HT-29 (cell line): ENCODE measurements at places on chromosomes 16 and 17. TPM values are rescaled to one million over a fixed set of nuclear protein-coding genes. Genes with fewer than 3 reads are reported as not detected.

KRTAP4-1 gene
- total RNA-seq, result not detected in 2 replicates

CCL1 gene
- not detected in 2 replicates for total RNA-seq

NPIPB9 gene
- 1.2 TPM in 1 of 2 replicates, not detected in the other for total RNA-seq

AP2B1 gene
- 65.0 and 65.8 TPM in 2 replicates for total RNA-seq

OR3A3 gene
- total RNA-seq, result not detected in 2 replicates

TAC4 gene
- not detected in 2 replicates for total RNA-seq

TEDC2 gene
- total RNA-seq, result 53.8 and 58.0 TPM in 2 replicates

RNF157 gene
- total RNA-seq, result 1.3 and 3.9 TPM in 2 replicates

PRCD gene
- not detected in 2 replicates for total RNA-seq

KRT40 gene
- 2.4 and 2.7 TPM in 2 replicates for total RNA-seq

GRCh38 chr16:63890081-63890480 is 1231.8 kb downstream of the CDH11 start:
- DNase-seq, result no peak

- no peak for DNase-seq
These were observed 469.1 kb downstream of the KCNJ18 start for GRCh38 chr17:22161376-22161775.

DNA sequence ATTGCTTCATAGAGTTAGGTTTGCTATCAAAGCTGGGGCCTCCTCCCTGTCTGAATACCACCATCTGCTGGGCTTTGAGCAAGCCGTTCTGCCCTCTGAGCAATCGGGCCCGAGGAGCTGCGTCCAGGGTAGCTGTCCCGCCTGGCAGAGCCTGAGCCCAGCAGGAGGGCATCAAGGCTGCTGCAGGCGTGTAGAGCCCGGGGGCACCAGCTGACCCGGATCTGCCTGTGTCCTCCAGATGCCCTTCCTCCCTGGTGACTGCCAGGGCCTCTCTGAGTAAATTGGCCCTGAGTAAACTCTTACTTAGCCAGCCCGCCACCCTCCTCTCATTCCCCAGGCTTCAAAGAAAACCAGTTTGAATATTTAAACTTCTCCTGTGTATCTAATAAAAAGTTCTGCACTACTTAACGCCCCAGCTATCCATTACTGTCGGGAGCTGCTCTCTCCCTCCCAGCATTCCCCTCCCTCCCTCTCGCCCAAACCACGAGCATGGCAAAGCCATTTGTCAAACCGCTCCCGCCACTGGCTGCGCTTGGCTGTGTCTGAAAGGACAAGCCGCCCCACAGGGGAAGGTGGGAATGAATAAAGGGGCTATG is 16.4 kb downstream of the CDK5RAP3 start:
- no peak for DNase-seq

GRCh38 chr17:76251478-76252039 is 11.3 kb upstream of the RNF157 start:
- no peak for DNase-seq

DNA sequence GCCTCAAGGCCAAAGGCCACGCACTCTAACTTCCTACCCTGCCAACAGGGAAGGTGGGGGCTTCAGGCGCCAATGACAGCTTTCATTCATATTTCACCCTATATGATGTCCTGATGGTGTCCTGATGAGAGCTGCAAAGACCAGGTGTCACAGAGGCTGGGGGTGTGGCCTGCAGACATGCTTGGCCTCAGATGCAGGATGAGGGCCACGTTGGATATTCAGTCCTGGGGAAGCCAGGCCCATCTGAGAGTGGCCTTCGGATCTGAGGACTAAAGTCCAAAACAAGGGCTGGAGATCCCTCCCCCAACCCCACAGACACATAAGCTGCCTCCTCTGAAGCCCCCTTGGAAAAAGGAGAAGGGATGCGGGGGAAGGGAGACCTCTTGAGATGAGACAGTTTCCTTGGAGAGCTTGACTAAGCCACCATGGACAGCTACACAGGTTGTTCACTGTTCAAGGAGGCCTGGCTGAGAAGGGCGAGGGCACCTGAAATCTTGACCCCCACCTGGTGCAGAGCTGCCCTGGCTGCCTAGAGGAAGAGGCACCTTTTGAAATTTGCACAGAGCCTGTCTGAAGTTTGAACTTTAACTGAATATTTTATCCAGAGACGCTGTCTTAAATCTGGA is 24.3 kb upstream of the GSG1L start:
- no peak for DNase-seq

- DNase-seq, result no peak
These were observed 154.4 kb upstream of the PIRT start for GRCh38 chr17:10992106-10992880.

DNA sequence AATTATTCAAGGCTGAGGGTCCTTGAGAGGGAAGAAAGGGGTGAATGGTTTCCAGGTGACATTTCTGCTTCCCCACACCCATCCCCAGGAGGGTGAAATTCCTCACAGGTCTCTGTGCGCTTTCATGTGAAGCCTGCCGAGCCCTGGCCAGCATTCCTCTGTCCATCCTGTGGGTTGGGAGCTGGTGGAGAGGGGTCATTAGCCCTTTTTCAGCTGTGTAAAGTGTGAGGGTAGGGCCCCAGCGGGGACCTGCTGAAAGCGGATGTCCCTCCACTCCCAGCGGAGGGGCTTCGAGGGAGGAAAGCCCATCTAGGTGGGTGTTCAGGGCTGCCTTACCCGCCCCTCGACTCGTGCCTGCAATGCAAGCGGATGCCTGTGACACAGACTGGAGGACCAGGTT is 53.3 kb upstream of the DLX4 start:
- no peak for DNase-seq

- DNase-seq, result peak; percentile 95
These were observed 7.7 kb upstream of the PCTP start for GRCh38 chr17:55743103-55743679.

GRCh38 chr17:77186141-77186604 is 45.4 kb downstream of the SEC14L1 start:
- DNase-seq, result no peak

DNA sequence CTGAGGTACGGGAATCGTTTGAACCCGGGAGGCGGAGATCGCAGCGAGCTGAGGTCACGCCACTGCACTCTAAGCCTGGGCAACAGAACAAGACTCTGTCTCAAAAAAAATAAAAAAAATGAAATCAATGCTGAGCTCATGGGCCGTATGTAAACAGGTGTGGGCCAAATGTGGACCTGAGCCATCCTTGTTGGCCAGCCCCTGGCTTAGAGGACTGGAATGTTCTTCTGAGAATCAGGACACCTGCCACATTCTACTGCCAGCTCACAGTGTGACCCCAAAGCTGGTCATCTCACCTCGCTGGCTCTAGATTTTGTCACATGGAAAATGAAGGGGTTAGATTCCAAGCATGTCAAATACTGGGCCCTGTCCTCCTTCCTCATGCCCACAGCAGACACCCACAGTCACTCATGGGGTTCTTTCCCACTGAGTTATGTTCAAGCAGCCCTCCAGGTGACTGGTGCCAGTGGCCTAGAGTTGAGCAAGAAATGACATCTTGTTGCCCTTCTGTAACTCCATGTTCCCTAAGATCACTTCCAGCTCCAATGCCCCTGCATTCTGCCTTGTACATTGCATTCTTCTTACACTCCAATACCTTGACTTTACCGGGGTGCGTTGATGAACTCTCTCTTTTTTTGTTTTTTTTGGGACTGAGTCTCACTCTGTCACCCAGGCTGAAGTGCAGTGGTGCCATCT is 110.6 kb downstream of the ABCC1 start:
- no peak for DNase-seq

- no peak for DNase-seq
These were observed 22.3 kb upstream of the BRD7 start for GRCh38 chr16:50390914-50391716.

GRCh38 chr17:45316434-45317110 is at the start of gene MAP3K14:
MAP3K14 (minus strand) TSS chr17:45317020; CDS start chr17:45290745, 26,275 bp downstream.
- peak; percentile 72 for DNase-seq

- no peak for DNase-seq
These were observed at the start of gene SOX8 for GRCh38 chr16:981695-982144. SOX8 (plus strand) TSS chr16:981770; CDS start chr16:981923, 153 bp downstream.

DNA sequence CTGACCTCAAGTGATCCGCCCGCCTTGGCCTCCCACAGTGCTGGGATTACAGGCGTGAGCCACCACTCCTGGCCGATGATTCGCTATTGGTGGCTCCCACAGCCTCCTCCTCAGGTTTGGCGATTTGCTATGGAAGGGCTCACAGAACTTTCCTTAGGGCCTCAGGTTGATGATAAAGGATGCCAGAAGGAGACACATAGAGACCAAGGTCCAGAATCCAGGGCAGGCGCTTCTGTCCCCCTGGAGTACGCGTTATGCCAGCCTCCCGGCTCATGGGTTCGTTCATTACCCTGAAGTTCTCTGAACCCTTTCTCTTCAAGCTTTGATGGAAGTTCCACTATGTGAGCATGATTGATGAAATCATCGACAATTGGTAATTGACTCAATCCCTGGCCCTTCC is 19.9 kb downstream of the LGALS3BP start:
- DNase-seq, result no peak

DNA sequence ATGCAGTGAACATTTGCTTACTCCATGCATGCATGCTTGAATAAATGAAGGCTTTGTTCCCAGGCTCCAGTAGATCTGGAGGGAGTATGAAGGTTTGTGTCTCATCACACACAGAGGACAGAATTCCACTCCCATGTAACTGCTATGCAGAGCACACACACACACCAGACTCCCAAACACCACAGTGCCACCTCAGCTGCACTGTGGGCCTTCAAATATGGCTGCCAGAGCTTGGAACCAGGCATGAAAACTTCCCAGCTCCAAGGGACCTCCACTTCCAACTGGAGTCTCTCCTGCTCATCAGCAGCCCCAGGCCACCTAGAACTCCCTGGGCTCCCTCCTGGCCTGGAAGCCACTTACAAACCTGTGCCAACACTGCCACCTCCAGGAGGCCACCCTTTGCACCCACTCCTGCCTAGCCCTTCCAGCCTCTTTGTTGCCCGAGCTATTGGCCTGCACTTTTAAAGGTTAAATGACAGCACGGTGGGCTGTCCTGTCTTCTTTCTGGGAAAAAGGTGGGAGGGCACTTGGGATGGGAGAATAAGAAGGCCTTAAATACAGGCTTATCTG is 151.2 kb downstream of the ZNF423 start:
- DNase-seq, result no peak

DNA sequence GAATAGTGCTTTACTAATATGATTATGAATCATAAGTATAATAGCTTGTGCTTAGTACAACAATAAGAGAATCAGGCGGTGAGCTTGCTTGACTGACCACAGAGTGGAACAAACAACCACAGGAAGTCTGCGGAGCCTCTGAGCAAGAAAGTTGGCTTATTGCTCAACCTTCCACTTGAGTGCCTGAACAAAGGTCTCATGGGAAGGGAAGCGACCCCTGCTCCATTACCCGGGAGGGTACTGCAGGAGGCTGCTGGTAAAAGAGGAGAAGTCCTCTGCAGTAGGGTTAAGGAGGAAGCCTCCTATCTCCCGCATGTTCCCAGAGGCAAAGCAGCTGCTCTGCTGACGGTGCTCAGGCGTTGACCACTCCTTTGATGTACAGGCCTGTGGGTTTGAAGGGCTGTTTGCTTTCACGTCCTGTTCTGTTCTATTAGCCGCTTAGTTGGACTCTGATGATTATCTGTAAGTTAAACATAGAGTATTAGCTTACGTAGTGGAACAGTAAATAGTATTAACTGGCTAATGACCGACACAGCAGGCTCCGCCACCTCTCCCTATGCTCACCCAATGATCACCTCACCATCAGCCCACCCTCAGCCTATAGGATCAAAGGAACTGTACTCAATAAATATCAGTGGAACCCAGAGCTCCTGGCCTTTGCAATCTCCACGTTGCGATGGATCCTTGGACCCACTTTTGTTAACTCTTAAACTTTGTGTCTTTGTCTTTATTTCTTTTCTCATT is 17.5 kb downstream of the ALOX15B start:
- DNase-seq, result peak; percentile 61

- no peak for DNase-seq
These were observed 26.0 kb upstream of the GPT2 start for GRCh38 chr16:46858151-46858550.

DNA sequence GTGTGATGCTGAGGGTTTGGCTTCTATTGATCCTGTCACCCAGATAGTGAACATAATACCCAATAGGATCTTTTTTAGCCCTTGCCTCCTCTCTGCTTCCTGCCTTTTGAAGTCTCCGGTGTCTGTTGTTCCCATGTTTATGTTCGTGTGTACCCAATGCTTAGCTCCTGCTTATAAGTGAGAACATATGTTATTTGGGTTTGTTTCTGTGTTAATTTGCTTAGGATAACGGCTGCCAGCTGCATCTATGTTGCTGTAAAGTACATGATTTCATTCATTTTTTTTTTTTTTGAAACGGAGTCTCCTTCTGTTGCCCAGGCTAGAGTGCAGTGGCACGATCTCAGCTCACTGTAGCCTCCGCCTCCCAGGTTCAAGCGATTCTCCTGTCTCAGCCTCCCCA is 23.0 kb downstream of the DUS2 start:
- no peak for DNase-seq

GRCh38 chr17:15931394-15931793 is 13.5 kb upstream of the ADORA2B start:
- DNase-seq, result no peak

- DNase-seq, result no peak
These were observed 22.9 kb downstream of the C1QTNF1 start for GRCh38 chr17:79046916-79047280.

DNA sequence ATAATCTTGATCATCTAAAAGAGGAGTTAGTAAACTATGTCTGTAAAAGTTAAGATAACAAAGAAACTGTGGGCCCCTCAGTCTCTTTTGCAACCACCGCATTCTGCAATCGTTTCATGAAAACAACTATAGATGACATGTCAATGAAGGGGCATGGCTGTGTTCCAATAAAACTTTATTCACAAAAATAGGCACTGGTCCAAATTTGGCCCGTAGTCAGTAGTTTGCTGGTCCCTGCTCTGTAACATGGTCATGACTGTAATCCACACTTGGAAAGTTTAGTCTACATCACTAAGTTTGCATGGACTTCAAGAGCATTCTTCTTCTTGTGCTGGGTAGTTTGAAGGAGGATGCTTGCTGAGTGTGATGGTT is 299.3 kb upstream of the PSMD7 start:
- no peak for DNase-seq
